ENCODE measurements at places on chromosomes 12 and 14. TPM values are rescaled to one million over a fixed set of nuclear protein-coding genes. Genes with fewer than 3 reads are reported as not detected.

GRCh38 chr12:122752464-122753318, at the start of gene DENR:
Gene DENR, plus strand, starts transcription at chr12:122752824. Its CDS starts 878 bp downstream, at chr12:122753702.
- DNase-seq: peak; percentile 96

DNA sequence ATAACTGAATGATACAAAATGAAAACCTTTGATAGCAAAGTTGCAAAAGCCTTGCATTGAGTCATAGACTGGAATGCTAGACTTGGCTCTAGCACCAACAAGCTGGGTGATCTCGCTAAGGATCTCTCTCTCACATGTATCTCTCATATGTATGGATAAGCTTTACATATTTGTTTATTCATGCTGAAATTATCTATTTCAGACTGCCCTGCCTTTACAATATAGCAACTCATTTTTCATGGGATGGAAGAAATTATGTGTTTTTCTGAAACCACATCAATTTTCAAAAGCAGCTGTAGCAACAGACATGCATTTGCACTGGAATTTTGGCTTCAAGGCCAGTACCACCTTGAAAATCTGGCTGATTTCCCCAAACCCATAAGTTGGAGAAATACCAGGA, 11.4 kb downstream of the RERG start:
- DNase-seq: no peak

DNA sequence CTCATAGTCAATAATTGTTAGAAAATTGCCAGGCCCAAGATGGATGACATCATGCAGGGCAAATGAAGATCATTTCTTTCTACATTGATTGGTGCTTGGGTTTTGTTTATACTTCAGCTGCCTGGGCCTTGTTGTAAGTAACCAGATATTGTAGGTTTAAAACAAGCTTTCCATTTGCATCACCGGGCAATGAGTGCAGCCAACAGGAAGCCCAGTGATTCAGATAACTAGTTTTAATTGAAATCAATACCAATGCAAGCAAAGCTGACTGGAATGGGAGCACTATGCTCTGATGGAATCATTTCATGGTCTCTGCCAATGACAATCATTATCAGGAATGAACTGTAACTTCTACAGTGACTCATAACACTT, 279.3 kb downstream of the DUSP6 start:
- no peak for DNase-seq

- no peak for DNase-seq
These were observed 50.0 kb downstream of the KDM2B start for GRCh38 chr12:121530600-121531355.

DNA sequence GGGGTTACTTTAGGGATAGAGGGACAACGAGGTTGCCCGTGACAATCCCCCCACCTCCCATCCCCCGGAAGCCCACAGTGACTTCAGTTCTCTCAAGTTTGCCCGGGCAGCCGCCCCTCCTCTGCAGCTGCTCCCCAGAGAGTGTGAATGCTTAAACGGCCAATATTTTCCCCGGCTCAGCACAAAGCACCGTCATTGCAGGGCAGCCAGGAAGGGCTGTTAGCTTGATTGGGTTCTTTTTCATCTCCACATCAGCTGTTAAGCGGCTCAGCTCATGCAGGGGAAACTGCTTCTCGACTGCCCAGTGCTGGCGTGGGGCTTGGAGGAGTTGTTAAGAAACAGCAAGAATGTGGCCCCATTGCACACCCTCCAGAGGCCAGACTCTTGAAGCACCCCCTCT, 120.5 kb upstream of the NCOR2 start:
- no peak for DNase-seq

Gene MTRFR
- polyA plus RNA-seq: 23.2 TPM

DNA sequence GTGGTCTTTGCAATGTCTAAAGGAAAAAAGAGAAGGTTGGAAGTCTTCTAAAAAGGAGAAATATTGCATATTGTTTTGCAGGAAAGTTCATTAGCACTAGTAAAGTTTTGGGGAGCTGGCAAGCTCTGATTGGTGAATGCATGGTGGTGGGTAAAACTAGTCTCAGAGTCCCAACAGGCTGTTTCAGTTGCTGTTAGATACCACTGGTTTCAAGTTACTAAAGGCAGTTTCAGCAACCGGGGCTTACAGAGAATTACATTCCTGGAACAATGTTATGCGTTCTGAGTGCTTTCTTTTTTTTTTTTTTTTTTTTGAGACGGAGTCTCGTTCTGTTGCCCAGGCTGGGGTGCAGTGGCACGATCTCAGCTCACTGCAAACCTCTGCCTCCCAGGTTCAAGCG, 208.2 kb downstream of the EPS8 start:
- DNase-seq: no peak

DNA sequence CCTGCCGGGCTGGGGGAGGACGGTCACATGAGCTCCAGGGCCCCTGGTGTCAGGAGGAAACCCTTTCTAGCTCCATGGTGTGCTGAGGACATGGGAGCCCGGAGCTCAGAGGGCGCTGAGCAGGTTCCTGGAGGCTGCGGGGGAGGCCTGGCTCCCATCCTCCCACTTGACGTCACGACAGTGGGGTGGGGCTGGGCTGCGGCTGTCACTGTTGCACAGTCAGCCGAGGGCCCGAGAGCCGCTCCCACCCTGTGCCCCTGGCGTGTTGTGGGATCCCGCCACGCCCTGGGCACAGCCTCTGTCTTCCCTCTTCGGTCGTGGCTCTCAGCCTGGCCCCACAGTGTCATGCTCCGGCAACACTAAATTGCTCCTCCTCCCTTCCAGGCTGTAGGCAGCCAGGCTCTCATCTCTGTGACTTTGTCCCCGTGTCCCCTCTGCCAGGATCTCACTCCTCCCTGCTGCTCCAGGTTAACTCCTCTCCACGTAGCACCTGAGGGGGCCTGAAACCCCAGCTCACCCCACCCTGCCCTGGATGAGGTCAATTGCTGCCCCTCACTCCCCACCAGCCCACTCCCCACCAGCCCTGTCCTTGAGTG, 33.0 kb downstream of the BEGAIN start:
- peak; percentile 39 for DNase-seq

Gene ELK3
- 52.9 TPM for polyA plus RNA-seq

Gene SLC38A4
- polyA plus RNA-seq: 27.1 TPM

DNA sequence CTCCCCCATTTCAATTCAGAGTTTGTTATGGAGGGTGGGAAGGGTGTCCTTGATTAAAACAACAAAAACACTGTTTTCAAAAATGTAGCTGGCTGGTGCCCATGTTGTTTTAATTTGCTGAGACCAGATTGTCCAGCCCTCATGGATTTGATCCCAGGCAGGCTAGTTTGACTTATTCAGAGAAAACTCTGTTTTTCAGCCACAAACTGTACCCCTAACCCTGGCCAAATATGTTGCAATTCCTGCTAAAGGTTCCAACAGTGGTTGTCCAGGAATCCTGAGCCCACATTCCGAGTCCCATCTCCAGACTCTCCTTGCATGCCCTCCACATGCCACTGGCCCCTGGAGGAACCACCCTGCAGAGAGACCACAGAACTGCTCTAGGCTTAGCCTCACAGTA, 36.0 kb downstream of the MAP1LC3B2 start:
- no peak for DNase-seq

DNA sequence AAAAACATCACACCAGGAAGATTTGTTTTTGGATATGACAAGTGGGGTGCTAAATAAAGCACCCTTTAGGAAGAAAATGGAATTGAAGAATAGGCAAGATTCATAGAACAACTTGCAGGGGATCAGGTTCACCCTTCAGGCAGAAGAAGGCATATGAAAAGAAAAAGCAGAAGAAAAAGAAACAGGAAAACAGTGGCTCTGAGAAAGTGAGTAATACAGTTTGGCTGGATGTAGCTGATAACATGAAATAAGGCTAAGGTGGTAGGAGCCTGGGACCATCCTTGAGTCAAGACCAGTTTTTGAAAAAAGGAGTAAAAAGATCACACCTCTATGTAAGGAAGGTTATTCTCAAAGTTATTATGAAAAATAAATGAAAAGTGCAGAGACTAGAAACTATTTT, 42.4 kb downstream of the TRIP11 start:
- no peak for DNase-seq

Gene MYO1H
- 1.7 TPM for polyA plus RNA-seq

GRCh38 chr12:99847936-99848335, 136.8 kb downstream of the ANKS1B start:
- no peak for DNase-seq

GRCh38 chr14:62301911-62302310, 539.7 kb downstream of the SNAPC1 start:
- DNase-seq: no peak

DNA sequence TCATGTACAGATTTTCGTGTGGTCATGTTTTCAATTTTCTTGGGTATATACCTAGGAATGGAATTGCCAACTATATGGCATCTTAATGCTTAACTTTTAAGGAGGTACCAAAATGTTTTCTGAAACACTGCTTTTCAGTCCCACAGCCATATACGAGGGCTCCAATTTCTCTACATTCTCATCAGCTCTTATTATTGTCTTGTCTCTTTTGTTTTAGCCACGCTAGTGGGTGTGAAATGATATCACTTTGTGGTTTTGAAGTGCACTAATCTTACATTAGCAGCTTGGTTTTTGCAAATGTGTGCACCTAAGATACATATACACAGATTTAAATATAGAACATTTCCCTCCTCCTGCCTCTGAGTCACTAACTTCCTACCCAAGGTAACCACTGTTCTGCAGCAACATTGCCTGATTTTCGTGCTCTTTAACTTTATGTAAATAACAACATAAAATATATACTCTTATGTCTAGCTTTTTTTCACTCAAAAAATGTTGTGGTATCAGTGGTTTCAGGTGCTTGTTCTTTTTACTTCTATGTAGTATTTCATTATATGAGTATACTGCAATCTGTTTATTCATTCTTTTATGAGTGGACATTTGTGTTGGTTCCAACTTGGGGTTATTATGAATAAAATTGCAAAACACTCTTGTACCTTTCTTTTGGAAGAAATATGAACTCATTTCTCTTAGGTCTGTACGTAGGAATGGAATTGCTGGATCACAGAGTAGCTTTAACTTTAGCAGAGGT, 73.1 kb downstream of the ZFP36L1 start:
- DNase-seq: no peak

- DNase-seq: no peak
These were observed 206.4 kb downstream of the PTPRO start for GRCh38 chr12:15528666-15529065.

DNA sequence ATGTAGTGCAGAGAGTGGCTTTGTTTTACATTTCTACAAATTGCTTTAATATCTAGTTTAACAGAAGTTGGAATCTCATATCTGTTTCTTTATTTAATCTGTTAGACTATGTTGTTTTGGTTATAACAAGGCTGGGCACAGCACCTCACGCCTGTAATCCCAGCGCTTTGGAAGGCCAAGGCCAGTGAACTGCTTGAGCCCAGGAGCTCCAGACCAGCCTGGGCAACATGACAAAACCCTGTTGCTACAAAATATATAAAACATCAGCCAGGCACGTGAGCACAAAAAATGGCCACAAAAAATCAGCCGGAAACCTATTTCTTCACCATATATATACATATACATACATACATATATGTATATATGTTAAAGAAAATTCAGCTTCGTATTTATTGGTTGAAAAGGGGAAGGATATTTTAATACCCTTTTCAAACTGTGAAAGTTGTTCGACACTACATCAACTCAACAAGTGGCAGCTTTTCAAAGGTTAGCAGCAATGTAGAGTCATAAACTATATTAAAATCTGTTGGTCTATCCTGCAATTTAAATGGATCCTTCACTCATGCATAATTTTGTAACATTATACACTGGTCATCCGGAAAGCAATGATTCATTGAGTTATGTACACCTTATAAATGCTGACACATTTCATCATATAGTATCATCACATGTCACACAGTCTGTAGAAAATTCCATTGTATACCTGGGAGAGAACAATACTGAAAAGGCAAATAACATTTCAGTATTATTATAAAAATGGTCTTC, 7.1 kb downstream of the NR2C1 start:
- DNase-seq: no peak

DNA sequence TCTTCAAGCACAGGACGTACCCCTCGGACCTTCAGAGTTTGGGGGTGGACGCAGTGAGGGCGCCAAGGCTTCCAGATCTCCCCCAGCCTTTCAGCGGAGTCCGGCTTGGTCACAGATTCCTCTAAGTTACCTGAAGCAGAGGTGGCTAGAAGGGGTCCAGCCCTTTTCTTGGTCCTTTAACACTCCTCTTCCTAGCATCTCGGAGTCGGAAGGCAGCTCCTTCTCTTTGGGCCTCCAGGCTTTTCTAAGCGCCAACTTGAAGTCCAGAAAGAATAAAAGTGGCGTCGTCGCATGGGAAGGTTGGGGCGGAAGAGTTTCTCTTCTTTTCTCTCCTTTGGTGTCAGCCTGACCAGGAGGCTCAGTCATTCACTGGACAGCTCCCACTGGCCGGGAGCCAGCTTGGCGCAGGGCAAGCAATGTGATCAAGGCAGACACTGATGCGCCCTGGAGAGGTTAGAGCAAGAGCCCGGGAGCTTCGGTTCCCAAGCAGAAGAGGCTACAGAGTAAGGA, 9.6 kb downstream of the OR6S1 start:
- DNase-seq: no peak

- no peak for DNase-seq
These were observed 523 bp downstream of the GTF2H3 start for GRCh38 chr12:123634142-123634561.

- no peak for DNase-seq
These were observed 96.1 kb downstream of the TRHDE start for GRCh38 chr12:72368298-72368697.

DNA sequence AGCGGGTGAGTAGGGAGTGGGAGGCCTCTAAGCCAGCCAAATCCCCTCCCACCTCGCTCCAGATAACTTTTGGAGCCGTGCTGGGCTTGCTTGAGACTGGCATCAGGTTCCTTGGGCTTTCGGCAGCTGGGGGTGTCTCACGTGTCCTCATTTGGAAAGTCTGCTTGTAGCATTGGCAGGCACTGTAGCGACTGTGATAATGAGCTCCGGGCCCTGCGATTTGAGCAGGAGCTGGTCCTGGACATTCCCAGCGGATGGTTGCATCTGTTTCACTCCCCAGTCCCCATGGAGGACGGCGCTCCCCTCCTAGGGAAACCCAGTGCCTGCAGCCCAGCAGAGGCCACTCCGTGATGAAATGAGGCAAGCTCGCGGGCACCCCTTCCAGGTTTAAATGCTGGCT, 49.4 kb downstream of the DGLUCY start:
- no peak for DNase-seq

- DNase-seq: no peak
These were observed 81.9 kb upstream of the ZFP36L1 start for GRCh38 chr14:68874746-68875155.

GRCh38 chr12:56086608-56087007, 6.6 kb downstream of the ERBB3 start:
- DNase-seq: no peak

Gene TRPV4
- 16.5 TPM for polyA plus RNA-seq

Gene GLT8D2
- 11.0 TPM for polyA plus RNA-seq

- DNase-seq: no peak
These were observed 93.9 kb downstream of the DICER1 start for GRCh38 chr14:95063391-95063790.

Gene SYCP3
- 1.2 TPM for polyA plus RNA-seq

DNA sequence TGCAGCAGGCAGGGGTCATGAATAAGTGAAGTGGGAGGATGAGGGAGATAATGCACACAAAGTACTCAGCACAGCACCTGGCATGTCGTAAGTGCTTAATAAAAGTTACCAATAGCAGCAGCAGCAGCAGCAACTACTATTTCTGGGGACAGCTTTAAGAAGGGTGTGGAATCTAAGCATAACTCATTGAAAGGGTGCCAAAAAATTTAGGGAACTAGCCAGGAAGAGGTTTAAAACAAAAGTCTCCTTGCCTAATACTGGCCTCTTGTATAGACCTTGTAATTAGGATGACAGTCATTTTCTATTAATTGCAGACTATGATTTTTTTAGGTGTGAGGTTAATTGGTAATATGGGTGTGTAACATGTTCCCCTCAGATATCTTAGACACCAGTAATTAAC, 179.9 kb downstream of the PTPN11 start:
- DNase-seq: no peak

Gene LMNTD1
- not detected for polyA plus RNA-seq

Gene ARG2
- 11.9 TPM for polyA plus RNA-seq

Data from left kidney (tissue), 8 donors.